Activated naive CD4-positive, alpha-beta T cell treated with anti-CD3 and anti-CD28 coated beads, Interleukin-2, amount 50 U/mL, for 72 hours (primary cell): ENCODE measurements at places on chromosomes 6 and 20.

- peak; percentile 64 for DNase-seq
These were observed 138.7 kb upstream of the SASH1 start for GRCh38 chr6:148203970-148204369.

GRCh38 chr6:36120979-36121786 is 9.1 kb upstream of the MAPK13 start:
- DNase-seq, result peak; percentile 80

DNA sequence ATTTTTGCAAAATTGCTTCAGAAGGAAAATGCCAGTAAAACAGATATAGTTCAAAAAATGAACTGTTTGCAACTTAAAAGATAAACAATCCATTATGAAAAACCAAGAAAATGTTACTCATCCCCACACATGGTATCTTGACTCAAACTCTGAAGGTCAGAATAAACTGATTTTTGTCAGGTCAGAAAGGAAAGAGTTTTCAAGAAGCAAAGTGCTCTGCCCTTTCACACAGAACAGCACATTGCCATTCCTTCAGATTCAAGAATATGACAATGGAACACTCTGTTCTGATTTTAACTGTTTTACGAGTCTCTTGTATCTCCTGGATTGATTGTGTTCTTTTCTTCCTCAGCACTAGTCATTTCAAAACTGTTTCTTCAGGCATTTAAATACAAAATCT is 33.8 kb upstream of the NT5E start:
- DNase-seq, result no peak

DNA sequence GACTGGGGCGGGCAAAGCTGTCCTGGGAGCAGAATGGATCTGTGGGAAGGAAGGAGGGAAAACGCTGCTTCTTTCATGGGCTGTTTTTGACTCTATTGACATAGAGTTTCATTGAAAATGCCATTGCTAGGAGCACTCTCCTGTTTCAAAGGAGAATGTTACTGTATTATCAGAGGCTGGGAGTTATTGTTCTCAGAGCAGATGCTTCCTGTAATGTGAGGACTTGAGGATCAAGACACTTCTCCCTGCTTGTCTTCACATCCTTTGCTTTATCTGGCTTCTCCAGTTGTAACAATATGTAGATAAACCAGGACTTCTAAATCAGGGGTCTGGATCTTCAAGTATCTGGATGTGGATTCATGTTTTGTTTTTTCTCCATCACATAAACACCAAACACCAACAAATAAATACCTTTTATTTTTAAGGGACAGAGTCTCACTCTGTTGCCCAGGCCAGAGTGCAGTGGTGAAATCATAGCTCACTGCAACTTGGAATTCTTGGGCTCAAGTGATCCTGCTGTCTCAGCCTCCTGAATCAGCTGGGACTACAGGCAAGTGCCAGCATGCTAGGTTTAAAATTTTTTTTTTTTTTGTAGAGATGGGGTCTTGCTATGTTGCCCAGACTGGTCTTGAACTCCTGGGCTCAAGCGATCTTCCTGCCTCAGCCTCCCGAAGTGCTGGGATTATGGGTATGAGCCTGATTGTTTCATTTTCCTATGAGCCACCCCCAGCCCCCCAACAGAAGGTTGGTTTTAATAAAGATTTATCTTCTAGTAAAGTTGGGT is 3.9 kb downstream of the CD109 start:
- DNase-seq, result no peak

DNA sequence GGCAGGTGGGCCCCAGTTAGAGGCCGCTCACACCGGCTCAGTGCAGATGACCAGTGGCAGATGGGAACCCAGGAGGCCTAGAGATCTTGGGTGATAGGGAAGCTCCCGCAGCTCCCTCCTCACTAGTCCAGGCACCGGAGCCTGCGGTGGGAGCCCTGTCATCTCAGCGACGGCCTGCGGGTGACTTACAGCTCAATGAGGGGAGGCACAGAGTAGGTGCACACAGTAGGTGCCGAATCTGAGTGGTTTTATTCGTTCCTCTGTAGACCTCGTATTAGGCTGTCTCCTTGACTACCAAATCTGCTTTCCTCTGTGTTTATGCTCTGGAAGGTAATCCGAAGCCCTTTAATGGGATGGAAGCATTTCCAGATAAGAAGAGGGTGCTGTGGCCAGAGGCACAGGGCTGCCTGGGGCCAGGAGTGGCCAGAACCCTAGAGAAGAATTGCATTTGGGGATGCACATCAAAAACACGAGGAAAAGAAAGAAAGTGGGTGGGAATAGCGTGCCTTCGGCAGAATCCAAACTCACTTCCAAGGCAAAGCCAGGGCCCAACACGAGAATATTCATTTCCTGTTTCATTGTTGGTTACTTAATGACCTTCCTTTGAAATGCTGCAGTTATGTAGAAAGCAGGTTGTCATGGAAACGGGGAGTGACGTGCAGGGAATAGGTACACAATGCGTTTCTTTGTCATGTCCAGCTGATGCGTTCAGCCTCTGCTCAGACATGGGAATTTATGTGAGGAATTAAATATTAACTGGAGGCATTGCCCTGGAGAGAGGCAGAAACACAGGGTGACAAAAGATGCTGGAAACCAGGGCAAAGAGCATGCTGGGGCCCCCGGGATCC is 24.7 kb downstream of the MYT1 start:
- no peak for DNase-seq

GRCh38 chr6:99614430-99615186 is 8.0 kb downstream of the PRDM13 start:
- DNase-seq, result no peak

DNA sequence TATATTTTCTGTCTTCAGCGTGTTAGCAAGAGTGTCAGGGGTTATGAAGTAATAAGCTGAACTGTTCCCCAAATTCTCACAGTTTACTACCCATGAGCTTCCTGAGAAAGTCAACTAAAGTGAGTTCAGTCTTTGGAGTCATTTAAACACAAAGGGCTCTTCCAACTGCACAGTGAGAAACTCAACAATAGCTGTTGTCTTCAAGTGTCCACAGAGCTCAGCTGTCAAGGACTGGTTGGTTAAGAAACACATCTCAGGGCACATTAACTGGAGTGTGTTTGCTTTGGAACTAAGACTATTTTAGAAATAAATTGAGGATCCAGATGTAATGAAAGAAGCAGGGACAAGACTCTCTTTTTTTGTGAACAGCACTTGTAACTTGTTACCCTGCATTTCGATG is 241.4 kb upstream of the SOX4 start:
- no peak for DNase-seq

DNA sequence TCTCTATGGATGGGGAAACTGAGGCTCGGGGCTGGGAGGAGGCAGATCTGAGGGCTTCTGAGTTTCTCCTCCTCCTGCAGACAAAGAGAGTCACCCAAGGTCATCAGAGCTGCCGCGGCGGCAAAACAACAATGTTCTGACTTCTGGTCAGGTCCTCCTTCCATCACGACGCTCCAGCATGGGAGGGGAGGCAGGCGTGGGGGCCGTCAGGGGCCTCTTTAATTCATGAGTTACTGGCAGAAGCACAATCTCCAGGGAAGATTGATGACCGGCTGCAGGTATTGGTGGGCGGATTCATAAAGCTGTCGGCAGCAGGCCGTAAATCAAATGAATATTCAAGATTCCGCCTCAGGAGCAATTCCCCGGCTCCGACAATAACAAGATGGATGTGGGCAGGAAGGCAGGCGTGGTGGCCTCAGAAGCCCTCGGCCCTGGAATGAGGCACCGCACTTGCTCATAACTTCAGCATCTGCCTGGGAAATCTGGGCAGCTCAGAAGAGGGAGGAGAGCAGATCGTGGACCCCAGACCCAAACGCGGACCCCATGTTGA is 19.1 kb downstream of the PCK1 start:
- no peak for DNase-seq

- peak; percentile 55 for DNase-seq
These were observed 51.0 kb downstream of the SSR1 start for GRCh38 chr6:7261852-7262461.

GRCh38 chr20:21396599-21397340 is 556 bp downstream of the NKX2-4 start:
- no peak for DNase-seq

DNA sequence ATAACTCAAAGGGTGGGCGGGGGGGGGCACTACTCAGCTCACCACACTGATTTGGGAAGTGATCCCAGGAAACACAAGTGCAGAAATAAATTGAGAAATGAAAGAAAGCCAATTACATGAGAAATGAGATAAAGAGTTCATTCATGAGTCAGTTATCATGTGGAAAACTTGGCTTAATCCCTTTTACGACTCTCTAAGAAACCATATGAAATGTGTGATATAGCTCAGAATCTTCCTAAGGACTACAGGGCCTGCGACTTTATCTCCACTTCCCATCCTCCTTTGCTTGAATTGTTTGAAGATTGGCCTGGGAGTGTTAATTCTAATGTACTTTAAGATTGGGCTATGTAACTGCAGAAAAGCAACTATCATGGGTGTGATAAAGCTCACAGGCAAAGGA is 3.6 kb upstream of the BTN2A2 start:
- no peak for DNase-seq

DNA sequence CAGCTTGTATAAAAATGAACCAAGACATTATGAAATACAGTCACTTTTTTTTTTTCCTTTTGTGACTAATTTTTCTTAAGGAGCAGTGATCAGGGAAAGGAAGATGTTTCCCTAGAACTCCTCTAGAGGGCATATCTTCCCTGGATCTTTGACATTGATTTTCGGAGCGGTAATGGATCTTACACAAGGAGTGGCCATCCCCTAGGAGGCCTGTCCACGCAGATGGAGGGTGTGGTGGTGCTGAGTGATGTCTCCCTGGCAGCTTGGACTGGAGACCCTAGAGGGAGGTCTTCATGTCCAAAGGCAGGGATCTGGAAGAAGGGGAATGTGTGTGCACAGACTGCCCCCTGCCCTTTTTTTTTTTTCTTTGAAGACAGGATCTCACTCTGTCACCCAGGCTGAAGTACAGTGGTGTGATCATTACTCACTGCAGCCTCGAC is 7.0 kb upstream of the KIFC1 start:
- DNase-seq, result no peak

- DNase-seq, result no peak
These were observed 1.7 kb downstream of the PPP1R10 start for GRCh38 chr6:30615219-30615957.

DNA sequence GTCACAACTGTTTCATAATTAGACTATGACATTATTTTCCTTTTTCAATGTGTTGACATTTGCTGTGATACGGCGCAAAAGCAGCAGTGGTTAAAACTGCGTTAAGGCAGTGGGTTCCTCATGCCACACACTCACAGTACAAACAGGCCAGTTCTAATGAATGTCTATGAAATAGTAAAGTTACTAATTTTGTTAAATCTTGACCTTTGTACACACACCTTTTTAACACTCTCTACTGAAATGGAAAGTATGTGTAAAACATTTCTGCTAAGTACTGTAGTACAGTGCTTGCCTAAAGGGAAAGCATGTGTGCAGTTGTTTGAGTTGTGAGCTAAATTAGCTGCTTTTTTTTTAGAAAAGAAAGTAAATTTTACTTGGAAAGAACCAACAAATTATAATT is 60.3 kb downstream of the CDS2 start:
- no peak for DNase-seq

GRCh38 chr6:168726312-168726856 is 285.4 kb downstream of the SMOC2 start:
- DNase-seq, result no peak

GRCh38 chr6:163729127-163729872 is 314.8 kb downstream of the QKI start:
- no peak for DNase-seq

GRCh38 chr20:32779500-32780211 is 17.5 kb downstream of the DNMT3B start:
- DNase-seq, result no peak

DNA sequence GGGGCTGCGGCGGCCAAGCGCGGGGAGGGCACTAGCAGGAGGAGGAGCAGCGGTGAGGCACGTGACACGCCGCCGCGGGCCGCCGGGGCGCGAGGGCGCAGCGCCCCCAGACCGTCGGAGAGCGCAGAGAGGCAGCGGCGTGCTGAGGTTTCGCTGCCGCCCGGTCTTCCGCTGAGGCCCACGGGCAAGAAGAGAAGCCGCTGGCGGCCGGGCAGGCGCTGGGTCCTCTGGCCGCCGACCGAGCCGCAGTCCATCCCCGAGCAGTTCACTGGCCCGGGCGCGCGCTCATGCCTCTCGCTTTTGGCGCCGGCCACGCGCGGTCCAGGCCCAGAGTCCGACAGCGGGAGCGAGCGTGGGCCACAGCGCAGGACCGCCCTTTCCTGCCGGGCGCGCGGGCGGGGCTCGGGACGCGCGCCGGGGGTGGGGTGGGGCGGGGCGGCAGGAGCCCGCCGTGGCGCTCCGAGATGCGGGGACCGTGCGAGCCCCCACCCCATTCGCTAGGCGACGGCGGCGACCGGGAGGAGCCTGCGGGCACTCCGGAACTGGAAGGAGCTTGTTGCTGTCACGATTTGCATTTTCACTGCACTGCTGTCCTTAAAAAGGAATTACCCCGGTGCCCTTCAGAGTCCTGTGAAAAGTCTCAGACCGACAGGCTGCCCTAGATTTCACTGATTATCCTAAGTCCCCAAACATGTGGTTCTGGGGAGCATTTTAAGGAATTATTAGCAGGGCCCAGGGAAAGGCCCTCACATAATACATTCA is at the start of gene MCUR1:
Gene MCUR1 (minus strand): TSS at position 382 of the 762 bp plus-strand sequence. CDS start 128 bp downstream, at position 254.
- DNase-seq, result peak; percentile 80

DNA sequence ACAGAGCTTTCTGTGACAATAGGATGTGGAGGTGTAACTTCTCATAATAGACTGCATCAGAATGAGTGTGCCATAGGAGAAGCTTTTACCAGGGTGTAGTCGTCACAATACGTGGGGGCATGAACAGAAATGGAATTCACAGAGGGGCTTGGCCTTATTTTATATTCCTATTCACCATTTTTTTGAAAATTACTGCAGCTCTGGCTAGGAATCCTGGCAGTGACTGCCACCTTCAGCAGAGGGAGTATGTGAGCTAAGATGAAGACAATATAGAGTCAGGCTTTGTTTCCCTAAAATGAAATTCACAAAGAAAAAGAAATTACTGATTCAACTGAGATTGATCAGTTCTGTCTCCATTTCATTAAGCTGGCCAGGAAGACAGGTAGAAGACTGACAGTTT is 13.9 kb downstream of the TOMM6 start:
- DNase-seq, result no peak

GRCh38 chr6:166306378-166307081 is 1.7 kb downstream of the PRR18 start:
- DNase-seq, result no peak

DNA sequence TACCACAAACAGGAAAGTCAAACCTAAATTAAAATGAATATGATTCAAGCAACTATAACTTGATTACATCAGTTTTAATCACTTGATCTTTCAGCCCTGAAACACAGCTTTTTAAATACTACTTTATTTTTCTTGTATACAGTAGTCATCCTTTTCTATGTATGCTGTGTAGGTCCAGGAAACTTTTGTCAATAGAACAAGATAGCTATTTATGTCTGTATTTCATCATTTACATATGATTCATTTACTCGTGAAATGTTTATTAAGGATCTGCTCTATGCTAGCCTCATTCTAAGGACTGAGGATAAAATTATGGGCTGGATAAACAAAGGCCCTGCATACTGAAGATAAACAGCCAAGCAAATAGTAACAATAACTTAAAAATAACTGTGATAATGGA is 930.2 kb downstream of the TFAP2A start:
- no peak for DNase-seq

GRCh38 chr20:32969356-32970114 is 34.7 kb downstream of the SUN5 start:
- DNase-seq, result no peak

GRCh38 chr6:140782941-140783340 is 1349.8 kb upstream of the GJE1 start:
- no peak for DNase-seq

GRCh38 chr6:121823437-121823851 is 388.0 kb downstream of the GJA1 start:
- DNase-seq, result no peak
